ENCODE measurements at places on chromosomes 1 and 21.

- no peak overlapping the region for H3K27ac ChIP-seq
- H3K4me1 ChIP-seq: no peaks in the 10 kb centered on the region
- no peak for DNase-seq
- no peaks in the 10 kb centered on the region for H3K27me3 ChIP-seq
- H3K4me3 ChIP-seq: no peak overlapping the region
Observed at GRCh38 chr1:107536266-107536665, 395.4 kb downstream of the NTNG1 start.

DNA sequence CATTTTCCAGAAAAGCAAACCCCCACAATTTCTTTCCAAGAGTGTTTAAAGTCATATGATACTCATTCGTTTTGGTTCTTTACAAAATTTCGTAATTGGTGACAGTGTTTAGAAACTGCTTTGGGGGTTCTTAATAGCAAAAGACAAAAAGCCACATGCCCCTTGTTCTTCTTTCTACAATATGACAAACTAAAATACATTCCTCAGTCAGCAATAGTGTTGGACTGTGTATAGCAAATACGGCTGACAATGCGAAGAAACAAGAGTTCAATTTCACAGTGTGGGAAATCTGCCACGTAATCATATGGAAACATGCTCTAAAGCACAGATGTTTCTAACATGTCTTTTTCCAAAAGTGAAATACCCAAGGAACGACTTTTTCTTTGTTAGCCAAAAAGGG, 7.6 kb upstream of the IFNAR1 start:
- no peaks in the 10 kb centered on the region for H3K4me1 ChIP-seq
- H3K27ac ChIP-seq: no peak overlapping the region
- no peak for DNase-seq
- no peak overlapping the region for H3K4me3 ChIP-seq

DNA sequence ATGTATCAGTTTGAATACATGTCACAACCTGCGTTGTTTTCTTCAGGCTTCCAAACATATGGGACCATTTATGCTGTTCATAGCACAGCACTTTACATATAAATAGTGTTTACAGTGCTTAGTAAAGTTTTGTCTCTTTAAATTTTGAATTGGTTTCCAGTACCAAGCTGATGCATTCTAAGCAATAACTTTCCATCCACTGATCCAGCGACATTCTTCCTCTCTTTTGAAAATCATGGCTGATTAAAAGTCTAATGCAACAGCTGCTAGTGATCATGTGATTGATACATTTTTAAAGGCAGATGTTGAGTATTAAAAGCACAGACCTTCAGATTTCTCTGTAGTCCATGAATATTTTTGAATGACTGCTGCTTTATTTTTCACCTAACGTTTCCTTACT, 154.9 kb downstream of the PTPRC start:
- H3K36me3 ChIP-seq: no peaks in the 10 kb centered on the region
- H3K27me3 ChIP-seq: no peaks in the 10 kb centered on the region
- H3K4me3 ChIP-seq: no peak overlapping the region
- no peak overlapping the region for H3K27ac ChIP-seq

DNA sequence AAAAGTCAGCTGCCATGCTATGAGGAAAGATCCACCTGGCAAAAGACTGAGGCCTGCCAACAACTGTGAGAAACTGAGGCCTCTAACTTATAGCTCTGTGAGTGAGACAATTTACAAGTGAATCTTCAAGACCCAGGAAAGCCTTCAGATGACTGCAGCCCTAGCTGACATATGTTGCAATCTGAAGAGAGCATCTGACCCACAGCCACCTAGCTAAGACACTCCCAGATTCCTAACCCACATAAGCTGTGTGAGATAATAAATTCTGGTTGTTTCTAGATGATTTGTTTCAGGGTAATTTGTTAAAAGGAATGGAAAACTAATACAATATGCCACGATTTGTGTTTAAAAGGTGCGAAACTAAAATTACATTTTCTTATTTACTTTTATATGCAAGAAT, 55.1 kb downstream of the HFM1 start:
- H3K4me1 ChIP-seq: no peaks in the 10 kb centered on the region
- H3K4me3 ChIP-seq: no peak overlapping the region
- no peak for DNase-seq
- H3K27me3 ChIP-seq: no peaks in the 10 kb centered on the region

DNA sequence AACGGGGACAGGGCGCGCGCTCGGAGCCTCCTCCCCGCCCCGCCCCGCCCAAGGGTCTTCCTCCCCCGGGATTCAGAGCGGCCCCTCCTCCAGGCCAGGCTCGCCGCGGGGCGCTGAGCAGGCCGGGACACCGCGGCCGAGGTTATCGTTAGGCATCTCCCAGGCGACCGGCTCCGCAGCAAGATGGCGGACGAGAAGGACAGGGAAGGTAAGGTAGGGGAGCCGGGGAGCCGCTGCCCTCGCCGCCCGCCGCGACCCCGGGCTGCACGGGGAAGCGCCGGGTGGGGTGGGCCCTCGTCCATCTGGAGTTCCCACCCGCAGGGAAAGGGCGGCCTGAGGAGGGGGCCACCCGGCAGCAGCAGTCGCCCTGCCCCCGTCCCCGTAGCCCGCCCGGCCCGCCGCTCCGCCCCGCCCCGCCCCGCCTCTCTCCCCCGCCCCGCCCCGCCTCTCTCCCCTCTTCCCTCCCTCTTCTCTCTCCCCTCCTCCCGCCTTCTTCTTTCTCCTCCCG, 105.9 kb upstream of the HNRNPU start:
- H3K27me3 ChIP-seq: no peaks in the 10 kb centered on the region
- no peak for DNase-seq
- H3K27ac ChIP-seq: peak overlapping the region; percentile 100
- no peaks in the 10 kb centered on the region for H3K36me3 ChIP-seq

DNA sequence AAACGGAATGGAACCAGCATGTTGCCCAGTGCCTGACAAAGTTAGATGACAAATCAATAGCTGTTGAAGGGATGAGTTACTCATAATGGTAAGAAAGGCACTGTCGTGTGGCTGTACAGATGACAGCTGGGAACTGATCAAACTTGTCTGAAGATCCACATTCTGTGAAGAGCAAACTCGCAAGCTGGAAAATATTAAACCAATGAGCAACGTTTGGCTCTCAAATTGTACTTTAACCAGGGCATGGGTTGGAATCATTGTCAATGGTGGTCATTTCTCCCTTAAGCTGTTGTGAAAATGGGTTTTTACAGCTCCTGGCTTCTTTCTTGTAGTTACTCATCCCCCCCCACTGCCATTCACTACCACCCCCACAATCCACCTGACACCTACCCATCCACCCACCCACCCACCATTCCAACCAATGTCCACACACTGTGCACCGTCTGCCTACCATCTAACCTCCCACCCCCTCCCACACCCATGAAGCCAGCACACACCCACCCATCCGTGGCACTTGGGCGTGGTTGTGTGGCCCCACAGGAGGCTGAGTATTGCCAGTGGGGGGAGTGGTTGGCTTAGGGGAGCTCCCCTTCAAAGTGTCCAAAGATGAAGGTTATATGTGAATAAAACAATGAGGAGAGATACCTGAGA, 46.7 kb downstream of the CLDN14 start:
- H3K4me1 ChIP-seq: no peaks in the 10 kb centered on the region
- H3K36me3 ChIP-seq: no peaks in the 10 kb centered on the region
- no peak overlapping the region for H3K4me3 ChIP-seq
- H3K27me3 ChIP-seq: no peaks in the 10 kb centered on the region

GRCh38 chr1:167501515-167502191, 16.7 kb downstream of the CD247 start:
- H3K27ac ChIP-seq: peak overlapping the region; percentile 35
- H3K27me3 ChIP-seq: no peaks in the 10 kb centered on the region
- H3K36me3 ChIP-seq: peaks cover 24% of the 10 kb centered on the region
- peaks cover 85% of the 10 kb centered on the region for H3K4me1 ChIP-seq
- peak overlapping the region; percentile 5 for H3K4me3 ChIP-seq

- H3K4me1 ChIP-seq: no peaks in the 10 kb centered on the region
- H3K36me3 ChIP-seq: no peaks in the 10 kb centered on the region
- H3K27ac ChIP-seq: no peak overlapping the region
- no peak overlapping the region for H3K4me3 ChIP-seq
Observed at GRCh38 chr1:76006234-76006633, 68.3 kb upstream of the ST6GALNAC3 start.

GRCh38 chr1:227944931-227945890, 2.5 kb downstream of the WNT9A start:
- peaks cover 21% of the 10 kb centered on the region for H3K4me1 ChIP-seq
- H3K4me3 ChIP-seq: no peak overlapping the region

DNA sequence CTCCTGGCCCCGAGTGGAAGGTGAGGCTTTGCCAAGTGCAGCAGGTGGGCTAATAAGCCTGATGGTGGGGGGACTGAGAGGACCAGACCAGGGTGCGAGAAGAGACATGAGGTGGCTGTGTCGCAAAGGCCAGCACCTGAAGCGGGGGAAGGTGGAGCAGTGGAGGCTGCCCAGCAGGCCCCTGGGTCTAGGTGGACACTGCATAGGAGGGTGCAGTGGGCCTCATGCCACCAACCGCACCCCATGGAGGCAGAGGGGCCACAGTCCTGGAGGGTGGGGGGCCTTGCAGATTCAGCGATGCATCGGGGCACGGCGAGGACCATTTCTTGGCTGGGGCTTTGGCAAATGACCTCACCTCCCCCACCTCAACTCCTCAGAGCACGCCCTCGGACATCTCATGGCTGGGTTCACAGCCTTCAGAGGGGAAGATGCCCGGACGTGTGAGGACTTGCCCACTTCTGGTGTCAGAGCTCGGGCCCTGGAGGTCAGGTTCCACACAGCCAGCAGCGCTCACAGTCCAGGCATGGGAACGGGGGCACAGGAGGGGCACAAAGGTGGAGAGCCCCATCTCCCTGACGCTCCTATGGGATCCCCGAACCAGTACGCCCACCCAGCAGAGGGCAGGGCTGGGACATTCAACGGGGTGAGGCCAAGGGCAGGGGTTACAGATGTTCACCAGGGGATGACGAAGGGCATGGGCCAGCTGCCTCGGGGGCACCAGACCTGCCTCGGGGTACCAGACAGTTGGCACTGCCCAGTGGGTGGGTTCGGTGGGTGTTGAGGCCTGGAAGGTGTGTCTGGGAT, 35.4 kb downstream of the UBE2G2 start:
- H3K4me1 ChIP-seq: peaks cover 16% of the 10 kb centered on the region
- H3K36me3 ChIP-seq: peaks cover 18% of the 10 kb centered on the region
- no peak overlapping the region for H3K4me3 ChIP-seq
- peak overlapping the region; percentile 10 for H3K27ac ChIP-seq
- no peaks in the 10 kb centered on the region for H3K27me3 ChIP-seq
- no peak for DNase-seq

GRCh38 chr1:2925918-2926317, 95.3 kb upstream of the ACTRT2 start:
- H3K4me3 ChIP-seq: no peak overlapping the region
- no peaks in the 10 kb centered on the region for H3K27me3 ChIP-seq
- H3K36me3 ChIP-seq: no peaks in the 10 kb centered on the region
- H3K4me1 ChIP-seq: peaks cover 5% of the 10 kb centered on the region
- no peak overlapping the region for H3K27ac ChIP-seq

- H3K27me3 ChIP-seq: no peaks in the 10 kb centered on the region
- H3K27ac ChIP-seq: no peak overlapping the region
- H3K4me3 ChIP-seq: no peak overlapping the region
- H3K36me3 ChIP-seq: no peaks in the 10 kb centered on the region
- H3K4me1 ChIP-seq: no peaks in the 10 kb centered on the region
Observed at GRCh38 chr21:33748903-33749302, 106.6 kb downstream of the ITSN1 start.

DNA sequence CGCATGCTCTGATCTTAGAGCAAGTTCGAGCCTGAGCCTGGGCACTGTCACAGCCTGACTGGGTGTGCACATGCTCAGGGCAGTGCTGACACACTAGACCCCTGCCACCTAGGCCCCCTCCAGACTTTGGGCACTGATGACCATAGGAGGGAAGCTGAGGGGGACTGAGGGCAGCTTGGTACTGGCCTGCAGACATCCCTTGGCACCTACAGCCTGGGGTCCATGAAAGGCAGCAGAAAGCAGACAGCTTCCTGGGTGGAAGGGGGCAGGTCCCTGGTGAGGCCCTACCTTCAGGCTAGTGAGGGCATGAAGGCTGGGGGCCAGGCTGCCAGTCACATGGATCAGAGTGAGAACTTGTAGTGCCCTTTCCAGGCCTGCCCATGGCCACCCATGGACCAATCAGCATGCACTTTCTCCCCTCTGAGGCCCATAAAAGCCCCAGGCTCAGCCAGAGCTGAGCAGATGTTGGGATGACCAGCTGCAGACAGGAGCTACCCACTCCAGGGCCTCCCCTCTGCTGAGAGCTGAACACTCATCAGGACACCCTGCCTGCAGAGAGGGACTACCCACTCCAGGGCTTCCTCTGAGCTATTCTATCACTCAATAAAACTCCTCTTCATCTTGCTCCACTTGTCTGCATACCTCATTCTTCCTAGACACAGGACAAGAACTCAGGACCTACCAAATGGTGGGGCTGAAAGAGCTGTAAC, 680.8 kb downstream of the MATN1 start:
- H3K27ac ChIP-seq: no peak overlapping the region
- H3K4me3 ChIP-seq: no peak overlapping the region
- DNase-seq: no peak
- no peaks in the 10 kb centered on the region for H3K27me3 ChIP-seq
- no peaks in the 10 kb centered on the region for H3K36me3 ChIP-seq
- no peaks in the 10 kb centered on the region for H3K4me1 ChIP-seq

DNA sequence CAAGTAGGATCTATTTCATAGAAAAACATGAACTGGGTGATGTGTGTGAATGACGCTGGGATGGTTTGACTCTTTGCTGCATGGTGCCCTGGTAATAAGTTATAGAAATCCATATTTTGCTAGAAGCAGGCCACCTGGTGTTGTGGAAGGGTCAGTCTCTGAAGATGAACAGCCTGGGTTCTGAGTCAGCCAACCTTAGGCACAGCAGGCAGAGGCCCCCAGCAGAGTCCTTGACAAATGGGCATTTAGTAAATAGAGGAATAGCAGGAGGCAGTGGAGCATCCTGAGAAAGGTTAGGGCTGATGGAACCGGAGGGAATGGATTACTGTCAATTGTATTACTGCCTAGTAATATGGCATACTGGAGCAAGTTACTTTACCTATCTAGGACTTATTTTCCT, 20.9 kb downstream of the FGGY start:
- H3K4me3 ChIP-seq: no peak overlapping the region
- no peak overlapping the region for H3K27ac ChIP-seq
- DNase-seq: no peak
- H3K27me3 ChIP-seq: no peaks in the 10 kb centered on the region
- H3K36me3 ChIP-seq: no peaks in the 10 kb centered on the region

DNA sequence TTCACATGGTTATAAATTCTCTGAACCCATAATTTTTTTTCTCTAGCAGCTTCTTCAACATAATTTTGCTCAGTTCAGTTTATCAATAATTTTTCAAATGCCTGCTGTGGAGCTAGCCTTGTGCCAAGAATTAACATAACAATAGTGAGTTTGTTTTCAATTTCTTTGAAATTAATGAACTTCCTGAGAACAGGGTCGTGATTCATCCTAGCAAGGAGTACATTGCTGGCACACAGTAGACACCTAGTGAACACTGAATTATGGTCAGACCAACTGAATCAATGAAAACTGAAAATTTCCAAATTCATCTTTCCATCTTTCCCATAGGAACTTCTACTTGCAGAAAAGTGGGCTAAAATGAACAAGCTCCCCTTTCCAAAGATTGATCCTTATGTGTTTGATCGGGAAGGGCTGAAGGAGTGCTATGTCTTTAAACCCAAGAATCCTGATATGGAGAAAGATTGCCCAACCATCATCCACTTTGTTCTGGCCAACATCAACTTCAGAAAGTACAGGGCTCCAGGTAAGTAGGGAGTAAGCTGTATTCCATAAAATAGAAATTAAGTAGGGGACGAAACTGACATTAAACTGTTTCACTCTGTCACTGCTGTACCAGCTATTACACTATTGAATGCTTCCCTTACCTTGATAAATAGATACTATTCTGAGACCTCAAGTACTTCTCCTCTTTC, 148.7 kb downstream of the PLA2G4A start:
- H3K27me3 ChIP-seq: no peaks in the 10 kb centered on the region
- no peak overlapping the region for H3K27ac ChIP-seq
- no peaks in the 10 kb centered on the region for H3K4me1 ChIP-seq
- no peaks in the 10 kb centered on the region for H3K36me3 ChIP-seq
- DNase-seq: no peak

Data from effector memory CD4-positive, alpha-beta T cell (primary cell).